ENCODE measurements at places on chromosomes 1 and 21.

DNA sequence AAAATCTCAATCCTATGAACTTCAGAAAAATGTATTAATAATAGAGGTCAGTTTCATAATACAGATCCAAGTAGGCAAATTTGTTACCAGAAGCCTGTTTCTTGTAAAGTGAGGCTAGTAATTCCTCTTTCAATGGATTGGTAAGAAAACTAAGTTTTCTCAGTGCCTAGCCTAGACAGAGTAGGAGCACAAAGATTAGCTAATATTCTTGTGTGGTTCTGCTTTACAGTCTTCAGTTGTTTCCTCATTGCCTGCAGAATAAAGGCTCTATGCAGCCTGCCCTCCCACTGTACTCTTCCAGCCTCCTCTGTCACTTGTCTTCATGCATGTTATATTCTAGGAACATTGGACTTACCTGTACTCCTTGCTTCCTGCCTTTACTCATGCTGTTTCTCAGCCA, 2.4 kb upstream of the PPP1R15B start:
- DNase-seq, result no peak

DNA sequence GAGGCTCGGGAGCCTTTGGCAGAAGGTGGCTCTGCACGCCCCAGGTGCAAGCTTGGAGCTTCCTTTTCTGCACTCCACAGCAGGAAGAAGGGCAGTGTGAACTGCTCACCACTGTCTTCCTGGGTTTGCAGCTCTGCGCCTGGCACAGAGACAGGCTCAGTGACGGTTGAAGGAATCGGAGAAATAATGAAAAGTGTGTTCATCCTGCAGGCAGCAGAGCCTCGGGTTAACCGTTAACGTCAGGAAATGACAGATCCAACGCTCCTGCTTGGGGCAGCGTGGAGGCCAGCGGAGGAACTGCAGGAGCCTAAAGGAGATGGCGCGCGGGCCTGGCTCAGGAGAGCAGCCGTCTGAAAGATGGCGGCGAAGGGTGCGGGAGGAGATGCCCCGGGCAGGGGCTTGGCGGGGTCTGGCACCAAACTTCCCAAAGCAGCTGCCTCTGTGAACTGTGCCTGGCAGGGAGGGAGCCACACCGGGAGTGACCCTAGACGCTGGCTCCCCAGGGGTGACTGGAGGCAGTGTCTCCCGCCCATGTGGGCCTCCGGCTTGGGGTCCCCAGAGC, 10.9 kb upstream of the SAMD11 start:
- no peak for DNase-seq

- no peak for DNase-seq
Observed at GRCh38 chr21:45617021-45617921, 26.3 kb upstream of the PCBP3 start.

GRCh38 chr1:150056407-150056806, 11.2 kb upstream of the VPS45 start:
- DNase-seq, result no peak

DNA sequence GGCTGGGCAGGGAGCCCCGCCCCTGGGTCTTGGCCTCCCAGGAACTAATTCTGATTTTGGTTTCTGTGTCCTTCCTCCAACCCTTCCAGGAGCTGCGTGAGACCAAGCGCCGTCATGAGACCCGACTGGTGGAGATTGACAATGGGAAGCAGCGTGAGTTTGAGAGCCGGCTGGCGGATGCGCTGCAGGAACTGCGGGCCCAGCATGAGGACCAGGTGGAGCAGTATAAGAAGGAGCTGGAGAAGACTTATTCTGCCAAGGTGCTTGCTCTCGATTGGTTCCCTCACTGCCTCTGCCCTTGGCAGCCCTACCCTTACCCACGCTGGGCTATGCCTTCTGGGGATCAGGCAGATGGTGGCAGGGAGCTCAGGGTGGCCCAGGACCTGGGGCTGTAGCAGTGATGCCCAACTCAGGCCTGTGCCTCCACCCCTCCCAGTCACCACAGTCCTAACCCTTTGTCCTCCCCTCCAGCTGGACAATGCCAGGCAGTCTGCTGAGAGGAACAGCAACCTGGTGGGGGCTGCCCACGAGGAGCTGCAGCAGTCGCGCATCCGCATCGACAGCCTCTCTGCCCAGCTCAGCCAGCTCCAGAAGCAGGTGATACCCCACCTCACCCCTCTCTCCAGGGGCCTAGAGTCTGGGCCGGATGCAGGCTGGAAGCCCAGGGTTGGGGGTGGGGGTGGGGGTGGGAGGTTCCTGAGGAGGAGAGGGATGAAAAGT, 18.5 kb upstream of the SEMA4A start:
- no peak for DNase-seq

GRCh38 chr1:9609998-9610397, 21.3 kb downstream of the TMEM201 start:
- no peak for DNase-seq
